ENCODE measurements at places on chromosomes 1 and 21.

GRCh38 chr1:248751142-248751541 lies 4.4 kb downstream of the LYPD8 start:
- DNase-seq = no peak

DNA sequence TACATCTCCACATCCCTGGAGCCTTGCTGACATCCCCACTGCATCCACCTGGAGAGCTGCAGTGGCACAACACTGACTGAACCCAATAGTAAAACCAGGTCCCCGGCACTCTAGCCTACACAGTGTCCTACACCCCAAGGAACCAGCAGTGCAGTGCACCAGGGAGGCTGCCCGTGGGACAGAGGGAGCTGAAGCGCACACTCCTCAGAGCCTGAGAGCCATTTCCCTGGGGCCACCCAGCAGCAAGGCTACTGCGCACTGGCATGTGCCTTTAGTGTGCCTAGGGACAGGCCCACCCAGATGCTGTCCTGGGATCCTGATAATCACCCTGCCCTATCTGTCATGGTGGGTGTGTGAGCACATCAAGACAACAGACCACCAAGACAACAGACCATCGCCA lies 31.9 kb downstream of the NSL1 start:
- DNase-seq = no peak

GRCh38 chr1:47751996-47752451 lies 245.2 kb downstream of the TRABD2B start:
- no peak for DNase-seq

DNA sequence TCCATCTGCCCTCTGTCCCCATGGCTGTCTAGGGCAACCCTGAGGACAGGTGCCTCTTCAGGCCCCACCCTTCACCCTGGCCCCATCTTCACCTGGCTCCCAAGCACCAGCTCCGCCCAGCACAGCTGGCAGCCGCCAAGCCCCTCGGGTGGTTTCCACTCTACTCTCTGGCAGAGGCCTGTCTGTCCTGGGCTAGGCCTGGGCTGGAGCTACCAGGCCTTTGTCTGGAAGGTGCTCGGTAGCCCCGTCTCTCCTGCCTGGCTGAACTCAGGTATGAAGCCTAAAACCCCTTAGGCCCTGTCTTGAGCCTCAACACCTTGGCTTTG lies 17.4 kb downstream of the SDC3 start:
- DNase-seq = no peak

- DNase-seq = no peak
Measured at GRCh38 chr1:71781450-71781849, 500.9 kb downstream of the NEGR1 start.

DNA sequence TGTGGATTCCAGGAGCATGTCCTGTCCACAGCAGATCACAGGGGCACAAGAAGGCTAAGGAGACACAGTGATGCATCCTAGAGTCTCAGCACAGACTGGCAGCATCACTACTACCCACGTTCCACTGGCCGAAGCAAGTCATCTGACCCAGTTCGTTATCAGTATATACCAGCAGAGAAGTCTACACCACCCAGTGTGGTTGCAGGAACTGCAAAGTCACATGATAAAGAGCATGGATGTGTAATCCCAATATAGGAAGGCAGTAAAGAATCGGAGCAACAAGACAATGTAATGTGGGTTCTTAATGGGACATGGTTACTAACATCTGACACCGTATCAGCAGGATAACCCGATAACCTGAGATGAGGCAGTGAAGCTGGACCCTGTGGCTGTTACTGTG lies 246.6 kb downstream of the RRAGC start:
- no peak for DNase-seq

DNA sequence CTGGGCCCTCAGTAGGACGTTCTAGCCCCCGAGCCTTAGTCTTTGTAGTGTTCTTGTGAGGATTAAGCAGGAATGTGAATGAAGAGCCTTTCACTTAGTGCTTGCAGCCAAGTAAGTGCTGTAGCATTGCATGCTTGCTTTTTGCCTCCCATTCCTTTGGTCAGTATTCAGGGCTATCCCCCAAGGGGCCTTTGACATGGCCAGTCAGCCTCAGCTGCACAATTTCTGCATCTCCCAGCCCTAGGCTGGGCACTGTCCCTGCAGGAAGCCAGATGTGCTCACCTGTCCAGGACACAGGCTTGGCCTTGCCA lies 30.5 kb downstream of the SOX13 start:
- DNase-seq = no peak

DNA sequence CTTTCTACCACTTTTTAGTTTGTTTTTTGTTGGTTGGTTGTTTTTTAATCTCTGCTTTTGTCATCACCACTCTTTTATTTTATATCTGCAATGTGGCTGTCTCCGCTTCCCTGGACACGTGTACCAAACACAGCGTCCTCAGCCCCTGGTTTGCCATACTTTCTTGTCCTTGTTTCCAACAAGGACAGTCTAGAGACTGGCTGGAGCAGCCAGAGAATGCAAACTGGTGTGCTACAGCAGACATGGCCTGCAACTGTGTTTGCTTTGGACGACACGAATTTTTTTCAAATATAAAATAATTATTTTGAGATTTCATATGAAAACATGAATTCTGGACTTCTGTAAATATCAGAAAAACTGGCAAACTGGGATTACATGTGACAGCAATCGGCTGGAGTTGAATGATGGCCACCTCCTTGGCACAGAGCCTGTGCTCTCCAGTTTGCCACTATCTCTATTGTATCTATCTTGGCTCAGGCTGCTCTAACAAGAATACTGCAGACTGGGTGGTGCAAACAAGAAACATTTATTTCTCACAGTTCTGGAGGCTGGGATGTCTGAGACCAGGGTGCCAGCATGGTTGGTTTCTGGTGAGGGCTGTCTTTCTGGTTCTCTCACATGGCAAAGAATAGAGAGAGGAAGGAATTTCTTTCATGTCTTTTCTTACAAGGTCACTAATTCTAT lies 34.6 kb upstream of the POU2F1 start:
- DNase-seq = no peak

DNA sequence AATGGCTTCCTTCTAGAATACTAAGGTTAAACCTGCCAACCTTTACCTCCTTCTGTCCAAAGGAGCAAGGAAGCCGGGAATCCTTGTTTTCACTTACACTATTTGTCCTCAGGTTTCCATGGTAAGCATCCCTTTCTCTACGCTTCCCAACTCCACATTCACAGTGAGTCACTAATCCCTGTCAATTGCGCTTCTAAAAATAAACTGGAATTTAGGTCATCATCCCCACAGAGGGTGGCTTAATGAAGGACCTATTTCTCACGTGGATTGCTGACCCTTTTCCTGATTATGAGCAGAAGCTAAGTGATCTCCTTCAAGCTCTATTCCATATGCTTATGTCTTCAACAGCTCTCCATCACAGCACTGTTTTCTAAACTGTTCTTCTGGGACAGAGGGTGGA lies 39.9 kb upstream of the ABCA4 start:
- peak; percentile 32 for DNase-seq

DNA sequence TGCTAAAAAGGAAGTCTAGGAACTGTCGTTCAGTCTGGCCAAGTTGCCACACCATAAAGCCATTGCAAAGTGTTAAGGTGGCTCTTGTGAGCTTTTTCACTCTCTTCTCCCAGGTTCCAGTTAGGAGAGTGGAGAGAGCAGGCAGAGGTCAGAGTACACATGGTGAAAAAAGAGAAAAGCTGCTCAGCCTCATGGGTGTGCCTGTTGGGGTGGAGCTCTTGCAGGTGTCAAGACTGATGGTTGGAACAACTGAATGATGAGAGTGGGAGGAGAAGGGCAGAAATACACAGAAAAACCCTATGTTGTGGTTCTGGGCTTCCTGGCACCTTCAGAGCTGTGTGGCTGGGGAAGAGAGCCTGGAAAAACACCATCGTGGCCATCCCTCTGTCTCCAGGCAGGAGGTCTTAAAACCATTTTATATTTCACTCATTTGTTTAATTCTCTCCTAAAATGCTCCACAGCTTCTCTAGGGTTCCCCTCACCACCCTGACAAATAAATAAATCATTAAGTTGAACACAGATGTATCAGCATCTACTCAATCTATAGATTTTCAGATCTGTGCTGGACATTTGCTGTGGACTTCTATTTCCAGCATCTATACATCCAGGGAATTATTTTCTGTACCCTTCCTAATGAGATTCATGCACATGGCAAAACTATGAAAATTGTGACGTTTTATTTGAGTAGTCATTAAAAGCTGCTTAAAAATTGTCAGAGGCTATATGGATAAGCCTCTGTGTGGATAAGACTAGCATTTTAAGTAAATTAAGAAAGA lies 17.5 kb downstream of the UBASH3A start:
- DNase-seq = no peak

DNA sequence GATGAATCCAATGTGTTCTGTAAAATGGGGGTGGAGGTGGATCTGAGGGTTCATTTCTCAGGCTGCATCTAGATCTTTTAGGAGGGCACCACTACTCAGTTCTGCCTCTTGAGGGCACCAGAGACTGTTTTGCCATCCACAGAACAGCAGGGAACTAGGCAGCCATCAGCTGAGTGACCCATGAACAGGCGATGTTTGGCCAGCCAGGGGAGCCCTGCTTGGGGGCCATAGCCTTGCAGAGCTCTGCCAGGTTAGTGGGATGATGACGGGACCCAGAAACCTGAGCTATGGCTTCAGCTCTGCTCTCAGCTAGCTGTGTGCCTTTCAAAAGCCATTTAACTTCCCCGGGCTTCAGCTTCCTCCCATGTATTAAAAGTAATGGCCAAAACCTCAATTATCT lies 13.4 kb upstream of the NOS1AP start:
- peak; percentile 50 for DNase-seq

- DNase-seq = no peak
Measured at GRCh38 chr1:157040802-157041201, 4.7 kb downstream of the ARHGEF11 start.

DNA sequence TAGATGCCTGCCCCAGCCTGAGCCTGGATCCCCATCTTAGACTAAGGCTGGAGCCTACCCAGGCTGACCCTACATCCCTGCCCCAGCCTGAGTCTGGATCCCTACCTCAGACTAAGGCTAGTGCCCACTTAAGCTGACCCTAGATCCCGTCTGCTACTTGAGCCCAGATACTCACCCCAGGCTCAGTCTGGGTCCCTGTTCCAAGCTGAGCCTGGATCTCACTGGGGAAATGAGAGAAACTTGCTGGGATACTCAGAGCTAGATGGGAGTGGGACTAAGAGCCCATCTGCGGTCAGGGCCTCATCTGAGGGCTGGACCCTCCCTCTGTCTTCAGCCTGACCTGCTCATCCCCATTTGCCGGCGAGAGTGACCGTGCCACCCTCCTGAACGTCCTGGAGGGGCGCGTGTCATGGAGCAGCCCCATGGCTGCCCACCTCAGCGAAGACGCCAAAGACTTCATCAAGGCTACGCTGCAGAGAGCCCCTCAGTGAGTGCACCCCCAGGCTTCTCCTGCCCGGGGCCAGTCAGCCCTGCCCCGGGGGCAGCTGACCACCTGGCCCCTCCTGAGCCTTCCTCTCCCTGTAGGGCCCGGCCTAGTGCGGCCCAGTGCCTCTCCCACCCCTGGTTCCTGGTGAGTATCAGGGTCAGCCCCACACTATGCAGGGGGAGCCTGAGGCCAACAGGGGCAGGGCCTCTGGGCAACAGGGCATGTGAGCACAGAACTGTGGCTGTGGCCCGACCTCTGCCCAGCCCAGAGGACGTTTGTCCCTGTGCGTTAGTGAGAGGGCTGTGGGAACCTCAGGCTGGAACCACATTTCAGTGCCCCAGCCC lies 36.8 kb downstream of the TRIM11 start:
- no peak for DNase-seq

- DNase-seq = no peak
Measured at GRCh38 chr1:4700801-4701200, 46.4 kb downstream of the AJAP1 start.

GRCh38 chr1:6991266-6991665 lies 206.0 kb downstream of the CAMTA1 start:
- DNase-seq = peak; percentile 78

GRCh38 chr1:94873520-94874351 lies 53.2 kb downstream of the CNN3 start:
- no peak for DNase-seq

DNA sequence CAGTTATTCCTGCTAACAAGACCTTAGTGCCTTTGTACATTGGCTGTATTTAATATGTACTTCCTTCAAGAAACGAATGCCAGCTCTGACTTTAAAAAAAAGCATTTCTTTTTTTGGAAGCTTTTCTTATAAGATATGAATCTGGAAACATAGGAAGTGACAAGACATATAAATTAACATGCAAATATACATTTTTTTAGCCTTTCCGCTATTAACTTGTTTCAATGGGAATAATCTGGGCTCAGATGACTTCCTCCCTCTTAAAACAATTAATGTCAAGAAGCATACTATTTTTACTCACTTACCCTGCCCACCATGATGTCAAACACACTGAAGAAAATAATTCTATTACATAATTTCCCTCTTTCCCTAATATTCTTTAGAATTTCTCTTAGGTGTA lies 1.4 kb downstream of the DENND1B start:
- no peak for DNase-seq

- peak; percentile 92 for DNase-seq
Measured at GRCh38 chr1:27418326-27419185, 26.1 kb downstream of the GPR3 start.

- no peak for DNase-seq
Measured at GRCh38 chr1:113190930-113191329, 117.9 kb downstream of the LRIG2 start.

DNA sequence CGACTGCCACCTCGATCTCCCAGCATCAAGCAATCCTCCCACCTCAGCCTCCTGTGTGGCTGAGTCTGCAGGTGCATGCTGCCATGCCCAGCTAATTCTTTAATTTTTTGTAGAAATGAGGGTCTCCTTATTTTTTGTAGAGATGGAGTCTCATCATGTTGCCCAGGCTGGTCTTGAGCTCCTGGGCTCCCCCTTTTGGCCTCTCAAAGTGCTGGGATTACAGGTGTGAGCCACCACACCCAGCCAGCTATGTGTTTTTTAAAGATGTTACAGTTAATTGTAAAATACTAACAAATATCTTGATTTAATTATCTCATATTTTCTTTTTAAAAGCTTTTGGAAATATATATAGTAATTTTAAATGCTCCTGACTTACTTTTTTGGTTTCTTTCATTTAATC lies 181.3 kb upstream of the DMRTA2 start:
- no peak for DNase-seq

DNA sequence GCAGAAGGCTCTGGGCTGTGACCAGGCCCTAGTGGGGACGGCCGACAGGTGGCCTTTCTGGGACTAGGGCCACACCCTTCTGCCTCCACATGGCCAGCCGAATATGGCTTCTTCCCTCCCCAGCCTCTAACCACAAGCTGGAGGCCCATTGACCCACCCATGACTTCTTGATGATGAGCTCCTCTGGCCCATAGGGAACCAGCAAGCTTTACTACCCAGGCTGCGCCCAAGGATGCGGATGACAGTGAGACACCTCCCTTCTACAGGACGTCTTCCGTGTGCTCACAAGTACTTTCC lies 41.0 kb downstream of the LDLRAD2 start:
- no peak for DNase-seq

- DNase-seq = no peak
Measured at GRCh38 chr1:12372761-12373160, 142.9 kb downstream of the VPS13D start.

- DNase-seq = no peak
Measured at GRCh38 chr1:240667351-240667750, 55.4 kb upstream of the GREM2 start.
